Camera-type eye (tissue), 1 donor: ENCODE measurements at places on chromosomes 5 and 9. TPM values are rescaled to one million over a fixed set of nuclear protein-coding genes. Genes with fewer than 3 reads are reported as not detected.

CTXN3 gene
- total RNA-seq = 4.0 TPM

WASHC1 gene
- 11.8 TPM for total RNA-seq

PCDHB7 gene
- total RNA-seq = 7.9 TPM

C5orf63 gene
- total RNA-seq = 9.1 TPM

TNC gene
- total RNA-seq = 44.4 TPM

IFNA21 gene
- not detected for total RNA-seq

AIF1L gene
- 36.2 TPM for total RNA-seq

ABCA2 gene
- 49.9 TPM for total RNA-seq

HSD17B4 gene
- 123 TPM for total RNA-seq

ZNF879 gene
- total RNA-seq = 20.3 TPM

MYMK gene
- 2.1 TPM for total RNA-seq

LRRC19 gene
- total RNA-seq = not detected

GNG10 gene
- 49.9 TPM for total RNA-seq

SLC45A2 gene
- total RNA-seq = 6.4 TPM

MBLAC2 gene
- total RNA-seq = 13.1 TPM

EMB gene
- total RNA-seq = 17.9 TPM

CDX1 gene
- total RNA-seq = not detected

CEP78 gene
- total RNA-seq = 54.2 TPM

SEMA6A gene
- total RNA-seq = 65.3 TPM

COL15A1 gene
- 92.2 TPM for total RNA-seq

THBS4 gene
- 217 TPM for total RNA-seq

BRINP1 gene
- total RNA-seq = 15.3 TPM

TDRD7 gene
- total RNA-seq = 108 TPM

PTRH1 gene
- total RNA-seq = 13.5 TPM

INSL6 gene
- not detected for total RNA-seq

SPINK6 gene
- not detected for total RNA-seq

LCN1 gene
- 13.0 TPM for total RNA-seq
